ENCODE measurements at places on chromosomes 3 and 15. TPM values are rescaled to one million over a fixed set of nuclear protein-coding genes. Genes with fewer than 3 reads are reported as not detected.

- DNase-seq: no peak
Measured at GRCh38 chr15:101456057-101456739, 33.3 kb downstream of the PCSK6 start.

DNA sequence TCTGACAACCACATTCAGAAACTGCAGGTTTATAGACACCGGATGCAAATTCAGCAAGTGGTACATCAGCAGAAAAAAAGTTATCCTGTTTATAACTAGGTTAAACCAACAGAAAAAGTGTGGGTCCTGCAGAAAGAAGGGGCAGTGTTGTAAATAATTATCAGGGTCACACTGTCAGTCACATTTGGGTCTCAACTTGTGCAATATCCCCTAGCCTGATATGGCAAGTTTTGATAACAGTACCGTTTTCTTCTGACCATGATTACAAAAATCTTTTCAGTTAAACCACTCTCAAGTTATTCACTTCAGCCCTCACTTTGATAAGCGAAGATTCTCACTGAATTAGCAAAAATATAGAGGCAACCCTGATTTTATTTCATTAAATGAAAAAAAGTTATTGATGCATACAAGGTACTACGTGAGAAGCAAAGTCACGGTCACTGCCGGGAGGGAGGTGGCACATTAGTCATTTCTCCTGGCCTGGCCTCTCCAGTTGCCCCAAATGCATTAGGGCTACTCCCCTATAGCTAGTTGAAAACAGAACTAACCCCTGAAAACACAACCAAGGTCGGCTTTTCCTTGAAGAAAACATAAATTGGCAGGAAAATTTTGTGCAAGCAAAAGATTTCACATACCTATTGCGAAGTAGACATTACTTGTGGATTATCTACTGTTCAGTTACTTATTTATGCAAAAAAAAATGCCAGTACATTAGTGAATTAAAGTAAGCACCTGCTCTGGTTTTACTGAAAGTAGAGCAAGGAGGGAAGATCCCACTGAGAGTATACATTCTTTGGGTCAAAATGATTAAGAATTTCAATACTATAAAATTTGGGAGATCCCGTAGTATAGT, 28.6 kb downstream of the IL5RA start:
- no peak for DNase-seq

Gene GPR27
- total RNA-seq: 1.8 TPM

Gene SLC15A2
- 44.6 TPM for total RNA-seq

All from lung (tissue), 17 donors.